ENCODE measurements at places on chromosomes 11 and 22. TPM values are rescaled to one million over a fixed set of nuclear protein-coding genes. Genes with fewer than 3 reads are reported as not detected.

ZFTA gene
- 10.0 TPM for total RNA-seq

TMEM132A gene
- 48.7 TPM for total RNA-seq

KCNJ11 gene
- total RNA-seq, result not detected

PIWIL4 gene
- total RNA-seq, result 0.33 TPM

KIF18A gene
- total RNA-seq, result 11.6 TPM

CLDN5 gene
- total RNA-seq, result not detected

DNA sequence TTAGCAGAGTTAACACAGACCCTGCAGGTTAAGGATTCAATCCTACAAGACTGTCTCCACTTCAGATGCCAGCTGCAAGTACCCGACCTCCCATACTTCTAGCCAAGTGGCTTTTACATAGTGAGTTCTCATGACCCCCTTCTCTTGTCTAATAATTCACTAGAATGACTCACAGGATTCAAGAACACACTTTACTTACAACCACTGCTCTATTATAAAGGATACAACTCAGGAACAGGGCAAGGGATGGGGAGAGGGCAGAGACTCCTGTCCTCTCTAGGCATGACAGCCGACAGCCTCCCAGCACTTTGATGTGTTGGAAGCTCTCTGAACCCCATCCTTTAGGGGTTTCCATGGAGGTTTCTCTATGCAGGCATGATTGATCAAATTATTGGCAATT lies 60.0 kb downstream of the MYO18B start:
- no peak for DNase-seq

GRCh38 chr11:127205688-127206217 lies 205.2 kb upstream of the KIRREL3 start:
- DNase-seq, result no peak

DNA sequence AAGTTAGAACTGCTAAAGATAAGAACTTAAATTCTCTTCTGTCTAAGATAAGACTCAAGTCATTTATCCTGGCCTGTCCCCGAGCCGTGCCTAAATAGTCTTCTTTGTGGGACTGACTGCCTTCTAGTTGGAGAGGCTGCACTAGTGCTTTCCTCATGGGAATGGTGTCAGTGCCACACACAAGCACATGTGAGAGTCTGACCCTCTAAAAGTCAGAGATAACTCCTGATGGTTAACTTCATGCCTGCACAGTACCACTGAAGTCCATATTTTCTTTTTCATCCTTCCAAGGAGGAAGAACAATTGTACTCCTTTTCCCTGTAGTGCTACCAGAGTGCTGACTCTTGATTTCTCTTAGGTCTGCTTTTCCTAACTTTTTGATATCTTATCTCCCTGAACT lies 309.7 kb downstream of the TMEM135 start:
- no peak for DNase-seq

GRCh38 chr11:77467233-77467632 lies 6.7 kb downstream of the PAK1 start:
- DNase-seq, result no peak

DNA sequence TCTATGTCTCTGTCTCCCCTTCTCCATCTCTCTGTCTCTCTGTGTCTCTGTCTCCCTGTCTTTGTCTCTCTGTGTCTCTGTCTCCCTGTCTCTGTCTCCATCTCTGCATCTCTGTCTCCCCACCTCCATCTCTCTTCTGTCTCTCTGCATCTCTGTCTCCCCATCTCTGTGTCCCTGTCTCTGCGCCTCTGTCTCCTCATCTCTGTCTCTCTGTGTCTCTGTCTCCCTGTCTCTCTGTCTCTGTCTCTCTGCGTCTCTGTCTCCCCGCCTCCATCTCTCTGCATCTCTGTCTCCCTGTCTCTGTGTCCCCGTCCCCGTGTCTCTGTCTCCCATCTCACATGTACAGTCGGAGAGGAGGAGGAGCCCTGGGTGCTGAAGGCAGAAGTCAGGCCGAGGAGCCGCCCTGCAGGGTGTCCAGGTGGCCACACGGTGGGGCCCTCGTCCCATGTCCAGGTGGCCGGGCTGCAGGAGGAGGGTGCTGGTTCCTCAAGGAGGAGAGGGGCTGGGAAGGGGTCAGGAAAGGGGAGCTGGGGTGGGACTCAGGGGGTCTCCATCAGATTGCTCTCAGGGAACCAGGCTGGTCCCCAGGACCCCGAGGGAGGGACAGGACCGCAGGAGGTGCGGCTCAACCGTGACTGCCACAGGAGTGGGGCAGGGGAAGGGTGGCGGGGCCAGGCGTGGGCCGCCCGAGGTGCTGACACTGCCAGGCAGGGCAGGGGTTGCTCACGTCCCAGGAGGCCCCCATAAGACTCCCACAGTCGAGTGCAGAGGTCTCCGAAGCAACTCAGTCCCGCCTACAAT lies 25.6 kb upstream of the TH start:
- peak; percentile 36 for DNase-seq

DNA sequence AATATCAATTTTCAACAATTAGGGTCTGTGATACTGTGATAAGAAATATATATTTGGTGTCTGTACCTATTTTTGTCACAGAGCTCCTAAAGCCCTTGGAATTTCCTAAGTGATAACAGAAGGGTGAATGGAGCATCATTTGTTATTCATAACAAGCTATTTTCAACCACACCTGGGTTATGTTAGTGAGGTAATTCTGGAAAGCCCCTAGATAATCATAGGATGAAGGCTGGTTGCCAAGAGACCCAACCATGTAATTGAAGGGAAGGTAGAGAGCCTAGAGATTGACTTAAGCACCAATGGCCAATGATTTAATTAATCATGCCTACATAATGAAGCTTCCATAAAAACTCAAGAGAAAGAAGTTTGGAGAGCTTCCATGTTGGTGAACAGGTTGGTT lies 109.4 kb downstream of the KIF18A start:
- peak; percentile 17 for DNase-seq

- DNase-seq, result no peak
These were observed 26.7 kb downstream of the INSC start for GRCh38 chr11:15141381-15141780.

GRCh38 chr22:36873614-36874308 lies 13.0 kb downstream of the NCF4 start:
- DNase-seq, result peak; percentile 88

All from mammary epithelial cell (primary cell).